Right ventricle myocardium inferior (tissue), 1 donor: ENCODE measurements at places on chromosomes 5 and 9.

GRCh38 chr5:43772764-43773477 is 169.9 kb downstream of the NNT start:
- DNase-seq, result no peak

GRCh38 chr5:6861667-6862066 is 148.4 kb downstream of the TENT4A start:
- no peak for DNase-seq

DNA sequence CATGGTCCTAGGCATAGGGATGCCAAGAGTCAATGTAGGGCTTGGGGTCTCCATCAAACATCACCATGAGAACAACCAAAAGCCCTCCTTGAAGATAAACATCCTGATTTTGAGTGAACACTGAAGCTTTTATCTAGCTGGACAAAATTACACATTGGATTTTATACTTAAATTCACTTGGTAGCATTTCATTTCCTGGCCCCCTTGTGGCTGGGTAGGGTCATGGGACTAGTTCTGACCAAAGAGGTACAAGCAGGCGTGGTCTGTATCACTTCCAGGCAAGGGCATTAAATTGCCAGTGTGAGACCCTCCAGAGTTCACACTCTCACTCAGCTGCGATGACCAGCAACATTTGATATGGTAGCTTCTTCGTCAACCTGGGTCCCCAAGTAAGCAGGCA is 320.3 kb downstream of the ACTL7B start:
- DNase-seq, result no peak

- DNase-seq, result no peak
These were observed 220.5 kb downstream of the SLC12A2 start for GRCh38 chr5:128304088-128304487.

DNA sequence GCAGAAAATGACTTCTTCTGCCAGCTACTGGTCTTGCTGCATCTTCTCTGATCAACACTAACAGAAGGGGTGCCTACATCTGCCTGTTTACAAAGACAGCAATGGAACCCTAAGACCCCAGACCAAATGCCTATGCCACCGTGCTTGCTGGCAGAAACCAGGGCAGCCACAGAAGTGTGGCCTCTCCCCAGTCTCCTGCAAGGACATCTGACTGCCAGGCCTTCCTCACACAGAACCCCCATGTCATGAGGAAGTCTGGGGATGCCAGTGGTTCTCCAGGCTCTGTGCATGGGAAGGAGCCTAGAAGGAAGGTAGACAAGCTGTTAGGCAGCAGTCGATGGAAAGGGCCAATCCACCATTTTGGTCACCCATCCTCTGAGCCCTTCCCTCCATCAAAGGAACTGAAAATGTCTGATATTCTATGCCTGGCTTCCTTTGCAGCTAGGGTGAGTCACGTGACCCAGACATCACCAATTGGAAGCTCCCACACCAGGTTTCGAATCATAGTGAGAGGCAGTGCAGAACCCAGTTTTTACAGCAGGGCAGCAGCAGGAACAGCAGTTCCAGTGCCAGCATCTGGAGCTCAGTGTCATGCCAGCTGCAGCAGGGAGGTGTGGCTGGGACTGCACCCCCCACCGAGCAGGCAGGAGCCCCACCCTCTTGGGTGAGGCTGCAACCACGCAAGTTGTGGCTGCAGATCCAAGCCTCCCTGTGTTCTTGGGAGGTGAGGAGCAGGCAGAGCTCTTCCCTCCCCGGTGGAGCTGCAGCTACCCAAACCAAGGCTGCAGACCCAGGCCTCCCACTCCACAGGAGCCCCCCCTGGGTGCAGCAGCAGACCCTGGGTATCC is 123.4 kb downstream of the OLFM1 start:
- DNase-seq, result peak; percentile 7

GRCh38 chr9:99713838-99714306 is 107.8 kb upstream of the NR4A3 start:
- DNase-seq, result no peak

- no peak for DNase-seq
These were observed 204.8 kb downstream of the HCN1 start for GRCh38 chr5:45491368-45491767.

DNA sequence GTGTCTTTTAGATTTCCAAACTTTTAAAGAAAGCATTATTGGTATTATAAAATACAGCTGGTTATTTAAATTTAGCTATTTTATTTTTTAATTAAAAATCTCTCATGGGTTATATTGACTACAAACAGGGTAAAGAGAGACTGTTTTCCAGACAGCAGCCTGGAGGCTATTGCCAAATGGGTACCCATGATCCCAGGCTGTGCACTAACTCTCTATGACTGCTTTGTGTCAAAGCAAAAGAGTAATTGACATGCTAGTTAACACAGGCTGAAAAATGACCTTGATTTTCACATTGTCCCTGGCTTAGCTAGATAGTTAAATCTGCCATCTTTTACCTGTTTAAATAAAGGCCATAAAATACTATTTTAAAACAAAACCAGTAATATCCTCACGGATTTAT is 589.7 kb downstream of the ANXA1 start:
- DNase-seq, result no peak

DNA sequence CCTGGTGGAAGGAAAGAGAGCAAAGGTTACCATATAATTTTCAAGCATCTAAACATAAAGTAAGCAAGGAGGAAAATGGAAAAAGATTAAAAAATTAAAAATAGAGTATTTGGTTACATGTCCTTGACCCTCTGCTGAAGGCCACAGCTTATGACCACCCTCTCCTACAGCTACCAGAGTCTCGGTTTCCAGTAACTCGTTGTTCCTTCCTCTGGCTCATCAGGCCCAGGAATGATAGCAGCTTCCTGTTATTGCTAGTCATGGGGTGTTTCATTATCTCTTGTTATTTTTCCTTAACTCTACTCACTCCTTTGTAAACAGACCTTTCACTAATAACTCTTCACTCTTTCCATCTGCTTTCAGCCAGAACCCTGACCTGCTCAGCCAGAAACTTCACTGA is 102.2 kb downstream of the YTHDC2 start:
- no peak for DNase-seq

DNA sequence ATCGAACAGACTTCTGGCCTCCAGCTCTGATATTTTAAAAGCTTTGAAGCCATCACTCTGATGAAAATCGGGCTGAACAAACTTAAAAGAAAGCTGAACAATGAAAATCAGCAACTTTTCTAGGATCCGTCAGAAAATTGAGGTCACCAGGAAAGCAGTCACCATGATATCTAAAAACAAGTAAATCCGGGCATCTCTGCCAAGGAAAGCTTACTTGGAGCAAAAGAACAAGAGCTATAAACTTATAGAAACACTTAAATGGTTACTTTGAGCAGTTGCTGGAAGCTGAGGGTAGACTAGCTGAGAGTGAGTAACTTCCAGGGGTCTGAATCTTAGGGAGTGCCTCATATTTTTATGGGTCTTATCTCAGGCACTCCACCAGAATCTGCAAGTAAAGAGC is 1043.0 kb upstream of the CDH18 start:
- DNase-seq, result no peak

DNA sequence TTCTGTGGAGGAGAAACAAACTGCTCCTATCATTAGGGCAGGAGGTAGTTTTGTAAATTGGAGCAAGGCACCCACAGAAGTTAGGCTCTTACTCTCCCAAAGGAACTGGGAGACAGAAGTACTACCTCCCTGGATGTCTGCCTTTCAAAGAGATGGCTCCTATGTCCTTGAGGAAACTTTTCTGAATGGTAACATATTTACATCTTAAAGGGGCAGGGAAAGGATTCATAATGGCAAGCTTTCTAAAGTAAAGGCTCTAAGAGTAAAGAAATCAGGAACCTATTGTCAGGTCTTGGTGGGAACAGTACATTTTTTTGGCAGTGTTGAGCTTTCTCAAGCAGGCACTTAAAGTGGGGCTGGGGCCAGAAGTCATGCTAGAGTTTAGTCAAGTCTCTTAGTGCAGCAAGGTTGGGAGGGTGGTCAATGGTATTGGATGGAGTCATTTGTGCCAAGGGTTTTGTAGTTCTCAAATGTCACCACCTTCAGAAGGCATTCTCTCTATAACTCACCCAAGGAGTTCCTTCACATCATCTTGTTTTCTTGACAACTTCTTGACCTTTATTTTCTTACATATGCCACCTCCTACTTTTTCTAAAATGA is 26.3 kb upstream of the NDFIP1 start:
- no peak for DNase-seq

- no peak for DNase-seq
These were observed 26.2 kb upstream of the SHC3 start for GRCh38 chr9:89204801-89205200.

GRCh38 chr5:79929095-79929494 is 62.0 kb downstream of the MTX3 start:
- no peak for DNase-seq

DNA sequence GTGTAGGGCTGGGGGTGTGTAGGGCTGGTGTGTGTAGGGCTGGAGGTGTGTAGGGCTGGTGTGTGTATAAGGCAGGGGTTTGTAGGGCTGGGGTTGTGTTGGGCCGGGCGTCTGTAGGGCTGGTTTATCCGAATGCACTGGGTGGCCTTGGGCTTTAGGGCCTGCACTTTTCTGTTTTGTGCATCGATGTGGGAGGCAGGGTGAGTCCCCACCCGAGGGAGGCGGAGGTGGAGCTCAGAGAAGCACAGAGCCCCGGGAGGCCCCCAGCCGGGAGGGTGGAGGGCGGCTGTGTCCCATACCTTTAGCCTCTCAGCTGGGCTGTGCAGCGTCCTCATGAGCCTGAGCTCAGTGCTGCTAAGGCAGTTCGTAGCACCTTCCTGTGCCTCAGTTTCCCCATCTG is 13.5 kb downstream of the COL5A1 start:
- DNase-seq, result no peak

GRCh38 chr9:118473521-118473920 is 769.3 kb downstream of the TLR4 start:
- DNase-seq, result no peak

- no peak for DNase-seq
These were observed 23.6 kb upstream of the CEMIP2 start for GRCh38 chr9:71791875-71792274.

DNA sequence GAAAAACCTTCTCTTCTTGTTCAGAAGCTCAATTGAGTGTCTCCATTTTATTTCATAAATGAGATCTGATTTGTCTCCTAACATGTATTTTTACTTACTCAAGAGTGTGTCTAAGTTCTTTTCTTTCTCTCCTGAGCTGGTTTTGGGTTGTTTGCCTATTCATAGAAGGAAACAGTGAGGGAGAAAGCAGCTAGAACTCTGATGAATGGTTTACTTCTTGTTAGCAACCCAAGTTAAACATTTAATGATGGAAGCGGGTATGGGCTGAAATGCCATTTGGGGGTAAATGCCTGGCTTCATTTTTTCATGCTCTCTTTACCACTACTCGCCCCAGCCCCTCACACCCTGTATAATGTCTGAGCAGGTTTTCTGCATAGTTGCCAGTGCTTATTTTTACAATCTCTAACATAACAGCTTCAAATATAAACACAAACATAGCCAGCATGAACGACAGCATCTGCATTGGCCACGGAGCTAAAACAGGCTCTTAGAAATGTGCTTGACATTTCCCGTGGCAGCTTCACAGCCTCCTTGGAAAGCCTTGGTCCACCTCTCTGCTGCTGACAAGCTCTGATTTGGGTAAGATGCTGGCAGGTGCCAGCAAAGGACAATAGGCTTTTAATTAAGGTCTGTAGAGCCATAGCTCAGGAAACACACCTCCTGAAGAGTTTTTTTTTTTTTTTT is 321.1 kb downstream of the ARHGEF28 start:
- DNase-seq, result no peak
